ENCODE measurements at places on chromosomes 2 and 18. TPM values are rescaled to one million over a fixed set of nuclear protein-coding genes. Genes with fewer than 3 reads are reported as not detected.

The HNRNPLL gene
- total RNA-seq: 42.8 TPM

The LIMS3 gene
- 0.17 TPM for total RNA-seq

The MXD1 gene
- 5.0 TPM for total RNA-seq

The C1QL2 gene
- not detected for total RNA-seq

The ST8SIA5 gene
- total RNA-seq: 9.8 TPM

The NPPC gene
- total RNA-seq: not detected

The PARD3B gene
- 1.6 TPM for total RNA-seq

The CRACDL gene
- total RNA-seq: not detected

The UGP2 gene
- total RNA-seq: 98.4 TPM

The PSMA8 gene
- 0.15 TPM for total RNA-seq

The SLC5A7 gene
- total RNA-seq: not detected

The NEURL3 gene
- total RNA-seq: 1.1 TPM

The NRP2 gene
- total RNA-seq: 84.6 TPM

The SAG gene
- total RNA-seq: not detected

The SIX3 gene
- total RNA-seq: not detected

The UGT1A6 gene
- not detected for total RNA-seq

The HOXD1 gene
- total RNA-seq: not detected

The PLCL1 gene
- total RNA-seq: not detected

The CYP27A1 gene
- 2.7 TPM for total RNA-seq

The HRH4 gene
- total RNA-seq: not detected

The SCN2A gene
- 0.44 TPM for total RNA-seq

The TTN gene
- 0.52 TPM for total RNA-seq

The ERBB4 gene
- total RNA-seq: not detected

The DYNC2LI1 gene
- total RNA-seq: 17.0 TPM

The NOSTRIN gene
- total RNA-seq: not detected
